Lower leg skin (tissue), 4 donors: ENCODE measurements at places on chromosomes 7 and 10. TPM values are rescaled to one million over a fixed set of nuclear protein-coding genes. Genes with fewer than 3 reads are reported as not detected.

- DNase-seq, result no peak
These were observed 29.5 kb downstream of the SMNDC1 start for GRCh38 chr10:110275128-110275729.

- DNase-seq, result no peak
These were observed 6.3 kb upstream of the CACNA2D1 start for GRCh38 chr7:82449910-82450309.

GRCh38 chr7:112748381-112748780 lies 41.8 kb downstream of the TMEM168 start:
- no peak for DNase-seq

GRCh38 chr7:39950473-39951225 lies 593 bp downstream of the CDK13 start:
- no peak for DNase-seq

DNA sequence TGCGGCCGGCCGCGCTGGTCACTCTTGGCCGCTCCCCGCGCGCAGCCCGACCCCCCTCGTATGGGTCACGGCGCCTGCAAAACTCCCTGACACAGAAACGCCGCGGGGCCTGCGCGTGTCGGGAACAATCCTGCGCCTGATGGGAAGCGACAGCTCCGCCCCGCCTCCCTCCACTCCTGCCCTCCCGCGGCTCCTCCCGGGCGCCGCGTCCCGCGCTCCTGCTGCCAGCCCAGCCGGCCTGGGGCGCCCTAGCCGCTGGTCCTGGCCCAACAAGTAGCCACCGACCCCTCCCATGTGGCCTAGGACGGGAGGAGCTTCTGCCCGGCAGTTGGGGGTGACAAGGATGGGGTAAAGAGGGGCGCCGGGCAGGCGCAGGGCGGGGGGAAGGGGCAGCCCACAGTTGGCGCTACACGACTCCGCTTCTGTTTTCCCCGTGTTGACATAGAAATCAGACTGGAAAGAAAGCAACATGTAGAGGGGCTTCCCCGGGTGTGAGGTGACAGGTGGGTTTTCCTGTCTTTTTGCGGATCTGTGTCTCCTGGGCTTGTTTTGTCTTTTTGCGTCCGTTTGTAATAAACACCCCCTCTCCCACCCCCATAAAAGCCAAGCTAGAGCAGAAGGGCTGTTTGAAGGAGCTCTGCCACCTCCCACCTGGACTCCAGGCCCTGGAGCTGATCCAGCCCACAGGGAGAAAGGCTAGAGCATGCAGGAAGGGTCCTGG lies 35.1 kb upstream of the PAX2 start:
- no peak for DNase-seq

- no peak for DNase-seq
These were observed 137.6 kb upstream of the TMEM72 start for GRCh38 chr10:44773565-44773964.

DNA sequence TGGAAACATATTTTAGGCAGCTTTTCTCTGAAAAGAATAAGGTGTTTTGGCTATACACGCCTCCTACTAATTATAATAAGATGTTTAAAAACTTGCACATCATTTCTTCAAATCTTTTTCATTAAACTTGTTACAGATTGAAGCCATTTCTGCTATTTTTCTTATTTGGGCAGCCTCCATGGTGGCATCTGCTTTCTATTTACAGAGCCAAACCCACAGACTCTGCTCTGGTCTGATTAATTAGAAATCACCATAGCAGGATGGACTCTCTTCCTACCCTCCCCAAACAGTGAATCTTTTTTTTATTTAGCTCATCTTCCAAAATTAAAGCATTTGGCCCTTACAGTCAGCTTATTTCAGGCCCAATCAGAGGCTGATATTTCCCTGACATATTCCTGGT lies 85.7 kb upstream of the AOAH start:
- DNase-seq, result no peak

DNA sequence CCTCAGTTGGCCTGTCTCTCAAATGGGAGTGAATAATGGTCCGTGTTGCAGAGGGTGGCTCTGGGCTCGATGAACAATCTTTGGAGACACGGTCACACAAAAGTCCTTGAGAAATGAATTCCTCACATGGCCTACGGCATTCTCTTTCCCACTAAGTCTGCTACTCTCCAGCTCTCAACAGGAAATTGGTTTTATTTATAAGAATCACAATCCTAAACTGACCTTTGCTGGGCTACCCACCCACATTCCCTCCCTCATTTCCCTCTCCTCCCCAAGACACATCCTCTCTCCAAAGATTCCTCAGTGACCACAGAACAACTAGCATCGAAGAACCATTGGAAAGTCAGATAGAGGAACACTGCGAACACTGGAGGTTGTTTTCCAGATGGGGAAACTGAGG lies 4.7 kb downstream of the AFAP1L2 start:
- no peak for DNase-seq

- DNase-seq, result no peak
These were observed 48.6 kb upstream of the NOBOX start for GRCh38 chr7:144452064-144452463.

The CLDN4 gene
- 278 TPM for total RNA-seq

The PON3 gene
- 15.7 TPM for total RNA-seq

The TCF7L2 gene
- 11.8 TPM for total RNA-seq

The TAF3 gene
- total RNA-seq, result 7.4 TPM
